ENCODE measurements at places on chromosomes 6 and 20.

GRCh38 chr6:3882431-3882830 is 33.3 kb downstream of the FAM50B start:
- DNase-seq, result no peak

DNA sequence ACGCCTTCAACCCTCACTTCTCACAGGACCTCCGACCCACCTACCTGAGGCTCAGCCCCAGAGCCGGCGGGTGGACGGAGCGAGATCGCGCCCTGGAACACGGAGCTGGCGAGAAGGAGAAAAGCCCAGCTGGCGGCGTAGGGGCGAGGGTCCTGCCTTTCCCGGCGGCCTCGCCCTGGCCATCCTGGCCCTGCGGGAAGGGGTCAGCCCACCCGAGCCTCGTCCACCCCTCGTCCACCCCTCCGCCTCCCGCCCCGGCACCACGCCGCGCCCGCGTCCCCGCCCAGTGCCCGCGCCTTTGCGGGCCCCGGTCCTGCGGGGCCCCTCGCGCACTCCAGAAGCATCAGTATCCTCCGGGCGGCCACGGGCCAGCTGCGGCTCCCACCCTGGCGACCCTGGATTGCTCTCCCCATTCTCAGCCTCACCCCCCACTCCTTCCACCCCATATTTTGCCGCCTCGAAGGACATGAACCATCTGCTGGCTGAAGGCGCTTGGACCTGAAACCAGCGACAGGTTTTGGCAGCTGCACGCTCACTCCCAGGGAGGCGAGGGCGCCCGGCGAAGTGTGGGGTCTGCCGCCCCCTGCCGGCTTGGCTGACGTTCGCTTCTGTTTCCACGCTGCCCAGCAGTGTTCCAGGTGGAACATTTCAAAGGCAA is 65.1 kb downstream of the PLG start:
- peak; percentile 66 for DNase-seq

DNA sequence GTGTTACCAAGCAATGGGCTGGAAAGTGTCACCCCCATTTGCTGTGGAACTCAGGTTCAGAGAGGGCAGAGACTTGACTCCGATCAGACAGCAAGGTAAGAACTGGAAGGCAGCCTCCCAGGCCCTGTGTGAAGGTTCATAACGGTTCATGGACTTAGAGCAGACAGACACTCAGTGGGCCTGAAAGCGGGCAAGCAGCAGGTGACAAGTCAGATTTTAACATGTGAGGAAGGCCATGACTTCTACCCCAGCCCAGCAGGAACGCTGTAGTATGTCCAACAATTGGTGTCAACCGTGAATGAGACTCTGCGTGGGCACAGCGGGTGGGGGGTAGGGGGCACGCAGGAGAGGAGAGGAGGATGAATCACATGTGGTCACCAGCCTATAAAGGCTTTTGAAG is 217.6 kb upstream of the SNX9 start:
- DNase-seq, result no peak

GRCh38 chr6:124963416-124963785 is 1.2 kb downstream of the RNF217 start:
- DNase-seq, result peak; percentile 38

DNA sequence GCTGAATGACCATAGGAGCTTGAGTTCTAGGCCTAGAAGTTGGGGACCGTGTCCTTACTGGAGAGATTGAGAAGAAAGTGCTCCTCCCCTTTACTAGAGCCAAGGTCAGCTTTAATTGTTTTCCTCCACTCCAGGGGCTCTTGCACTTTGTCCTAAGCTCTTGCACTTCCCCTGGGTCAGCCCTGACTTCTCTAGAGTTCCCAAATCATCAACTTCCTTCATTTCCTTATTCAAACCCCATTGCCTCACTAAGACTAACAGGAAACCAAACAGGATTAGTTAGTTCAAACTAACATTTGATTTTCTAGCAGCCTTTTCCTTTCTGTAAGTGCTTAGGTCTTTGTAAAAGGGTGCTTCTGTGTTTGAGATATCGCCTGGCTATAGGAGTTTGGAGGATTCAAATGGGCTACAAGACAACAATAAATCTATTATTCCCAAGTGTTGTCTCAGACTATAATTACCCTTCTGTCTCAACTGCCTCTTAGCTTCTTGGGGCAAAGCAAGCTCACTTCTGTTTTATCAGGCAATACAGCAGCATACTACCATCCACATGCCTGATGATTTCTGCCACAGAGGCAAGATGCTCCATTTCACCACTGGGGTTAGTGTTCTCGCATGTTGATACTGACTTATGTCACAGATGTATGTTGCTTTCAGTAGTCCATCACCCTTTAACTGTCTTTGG is 12.8 kb upstream of the DTNBP1 start:
- DNase-seq, result peak; percentile 8

DNA sequence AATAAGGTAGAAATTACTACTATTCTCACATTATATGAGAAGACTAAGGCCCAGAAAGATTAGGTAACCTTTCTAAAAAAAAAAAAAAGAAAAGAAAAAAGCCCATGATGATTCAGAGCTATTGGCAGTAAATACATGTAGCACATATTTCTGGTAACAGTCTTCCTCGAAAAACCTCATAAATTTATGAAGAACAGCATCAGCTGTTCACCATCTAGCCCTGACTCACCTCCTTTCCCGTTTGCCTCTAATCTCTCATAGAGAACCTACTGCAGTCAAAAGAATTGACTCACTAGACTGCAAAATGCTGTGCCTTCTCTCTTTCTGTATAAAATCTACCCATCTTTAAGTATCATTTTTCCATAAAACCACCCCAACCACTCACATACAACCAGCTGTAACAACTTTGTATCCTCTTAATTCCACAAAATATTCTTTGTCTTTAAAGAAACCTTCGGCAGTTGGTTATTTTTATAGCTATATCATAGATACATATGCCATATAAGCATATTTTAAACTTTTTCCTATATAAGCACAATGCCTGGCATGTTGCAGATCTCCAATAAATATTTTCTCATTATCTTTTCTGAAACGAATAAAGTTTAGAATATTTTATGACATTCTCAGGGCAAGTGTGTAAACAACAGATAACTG is 152.7 kb upstream of the ENPP5 start:
- no peak for DNase-seq

DNA sequence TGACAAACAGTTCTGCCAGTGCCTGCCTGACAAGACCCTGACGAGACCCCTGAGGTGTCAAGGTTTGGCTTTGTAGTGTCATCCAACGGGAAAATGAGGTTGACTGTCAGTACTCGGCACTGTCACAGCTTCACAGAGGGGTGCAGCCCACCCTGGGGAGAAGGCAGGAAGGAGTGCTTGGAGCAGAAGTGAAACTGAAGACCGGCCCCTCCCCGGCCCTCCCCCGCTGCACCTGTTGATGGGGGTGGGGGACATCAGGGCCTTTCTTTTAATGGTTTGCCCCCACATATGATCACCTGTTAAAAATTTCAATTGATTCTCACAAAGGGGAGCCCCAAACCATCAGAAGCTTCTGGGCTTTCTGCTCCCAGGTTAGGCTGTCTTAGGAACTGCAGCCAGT is 6.8 kb downstream of the PMEPA1 start:
- no peak for DNase-seq

- no peak for DNase-seq
Observed at GRCh38 chr20:366041-366718, 14.4 kb upstream of the TRIB3 start.

DNA sequence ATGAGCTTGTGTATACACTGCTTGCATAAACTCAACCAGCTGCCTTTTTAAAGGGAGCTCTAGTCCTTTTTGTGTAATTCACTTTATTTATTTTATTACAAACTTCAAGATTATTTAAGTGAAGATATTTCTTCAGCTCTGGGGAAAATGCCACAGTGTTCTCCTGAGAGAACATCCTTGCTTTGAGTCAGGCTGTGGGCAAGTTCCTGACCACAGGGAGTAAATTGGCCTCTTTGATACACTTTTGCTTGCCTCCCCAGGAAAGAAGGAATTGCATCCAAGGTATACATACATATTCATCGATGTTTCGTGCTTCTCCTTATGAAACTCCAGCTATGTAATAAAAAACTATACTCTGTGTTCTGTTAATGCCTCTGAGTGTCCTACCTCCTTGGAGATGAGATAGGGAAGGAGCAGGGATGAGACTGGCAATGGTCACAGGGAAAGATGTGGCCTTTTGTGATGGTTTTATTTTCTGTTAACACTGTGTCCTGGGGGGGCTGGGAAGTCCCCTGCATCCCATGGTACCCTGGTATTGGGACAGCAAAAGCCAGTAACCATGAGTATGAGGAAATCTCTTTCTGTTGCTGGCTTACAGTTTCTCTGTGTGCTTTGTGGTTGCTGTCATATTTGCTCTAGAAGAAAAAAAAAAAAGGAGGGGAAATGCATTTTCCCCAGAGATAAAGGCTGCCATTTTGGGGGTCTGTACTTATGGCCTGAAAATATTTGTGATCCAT is 15.3 kb downstream of the TNFAIP3 start:
- no peak for DNase-seq

DNA sequence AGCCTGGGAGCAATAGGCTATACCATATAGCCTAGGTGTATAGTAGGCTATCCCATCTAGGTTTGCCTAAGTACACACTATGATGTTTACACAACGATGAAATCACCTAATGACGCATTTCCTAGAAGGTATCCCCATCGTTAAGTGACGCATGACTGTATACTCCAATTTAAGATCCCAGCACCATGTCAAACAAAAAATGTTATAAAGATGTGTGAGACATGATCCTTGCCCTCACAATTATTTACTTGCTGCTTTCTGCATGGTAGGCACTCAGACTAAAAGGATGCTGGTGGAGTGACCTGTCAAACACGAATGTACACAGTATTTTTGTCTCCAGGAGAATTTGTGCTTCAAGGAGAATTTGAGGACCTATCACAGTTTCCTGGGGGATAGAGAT is 32.3 kb downstream of the SNAP25 start:
- no peak for DNase-seq

- no peak for DNase-seq
Observed at GRCh38 chr6:157151989-157152388, 171.3 kb downstream of the TMEM242 start.

DNA sequence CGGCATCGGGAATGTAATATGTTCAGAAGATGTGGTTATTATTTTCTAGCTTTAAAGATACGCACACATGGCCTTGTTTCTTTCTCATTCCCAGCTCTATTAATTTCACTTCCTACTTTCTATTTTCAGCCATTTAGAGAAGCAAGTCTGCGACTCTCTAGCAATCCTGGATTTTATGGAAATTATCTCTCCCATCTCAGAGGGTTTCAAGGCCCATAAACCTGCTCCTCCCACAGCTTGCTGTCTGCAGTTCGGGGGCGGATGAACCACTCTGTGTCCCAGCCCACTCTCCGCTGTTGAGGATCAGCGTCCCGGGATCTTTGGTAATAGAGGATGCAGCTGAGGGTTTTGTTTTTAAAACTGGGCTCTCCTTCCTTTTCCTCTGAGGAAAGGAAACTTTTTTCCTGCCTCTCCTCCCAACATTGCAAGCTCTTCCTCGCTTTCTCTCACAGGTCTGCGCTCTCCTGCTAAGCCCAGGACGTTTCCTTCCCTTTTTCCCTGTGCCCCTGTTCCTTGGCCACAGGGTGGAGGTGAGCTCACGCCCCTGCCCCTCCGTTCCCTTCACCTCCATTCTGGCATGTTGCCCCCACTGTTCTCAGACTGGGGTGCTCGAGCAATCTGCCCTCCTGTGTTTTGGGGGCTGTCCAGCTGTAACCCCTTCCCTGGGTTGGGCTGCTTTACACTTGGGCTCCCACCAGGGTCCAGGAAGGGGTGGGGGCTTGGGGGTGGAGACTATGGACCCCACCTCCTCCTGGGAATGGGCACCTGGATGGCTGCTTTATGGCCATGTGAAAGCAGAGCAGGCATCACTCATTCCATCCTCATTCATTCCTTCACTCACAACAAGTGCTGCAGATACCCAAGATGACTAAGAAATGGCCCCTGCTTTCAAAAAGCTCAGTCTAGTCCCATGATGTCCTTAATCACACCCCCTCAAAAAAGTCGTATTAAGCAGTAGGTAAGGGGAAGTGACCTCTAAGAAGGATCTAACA is 54.9 kb downstream of the ZBTB9 start:
- no peak for DNase-seq

DNA sequence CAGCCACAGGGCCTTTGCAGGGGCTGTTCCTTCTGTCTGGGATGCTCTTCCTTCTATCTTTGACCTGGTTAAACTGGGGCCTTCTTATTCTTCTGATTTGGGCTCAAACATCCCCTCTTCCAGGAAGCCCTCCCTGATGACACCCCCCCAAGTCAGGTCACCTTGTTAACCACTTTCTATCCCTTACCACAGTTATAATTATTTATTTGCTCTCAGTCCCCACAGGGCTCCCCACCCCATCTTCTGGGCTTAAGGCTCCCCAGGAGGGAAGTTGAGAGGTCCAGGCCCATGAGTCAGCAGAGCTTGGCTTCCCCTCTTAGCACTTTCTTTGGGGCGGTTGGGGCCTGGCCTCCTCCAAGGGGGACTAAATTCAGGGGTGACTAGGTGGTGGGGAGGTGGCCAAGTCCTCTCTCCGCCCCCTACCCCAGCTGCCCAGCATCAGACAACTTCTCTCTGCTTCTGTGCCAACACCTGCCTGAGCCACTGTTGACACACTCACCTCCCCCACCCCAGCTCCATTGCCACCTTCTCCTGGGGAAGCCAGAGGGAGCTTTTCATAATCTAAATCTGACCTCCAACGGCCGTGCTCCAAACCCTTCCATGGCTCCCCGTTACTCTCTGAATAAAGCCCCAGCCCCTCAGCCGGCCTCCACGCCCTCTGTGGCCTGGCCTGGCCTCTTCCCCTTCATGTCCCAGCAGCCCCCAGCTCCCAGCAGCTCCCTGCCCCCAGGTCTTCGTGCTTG is 70.0 kb downstream of the CEBPB start:
- no peak for DNase-seq

DNA sequence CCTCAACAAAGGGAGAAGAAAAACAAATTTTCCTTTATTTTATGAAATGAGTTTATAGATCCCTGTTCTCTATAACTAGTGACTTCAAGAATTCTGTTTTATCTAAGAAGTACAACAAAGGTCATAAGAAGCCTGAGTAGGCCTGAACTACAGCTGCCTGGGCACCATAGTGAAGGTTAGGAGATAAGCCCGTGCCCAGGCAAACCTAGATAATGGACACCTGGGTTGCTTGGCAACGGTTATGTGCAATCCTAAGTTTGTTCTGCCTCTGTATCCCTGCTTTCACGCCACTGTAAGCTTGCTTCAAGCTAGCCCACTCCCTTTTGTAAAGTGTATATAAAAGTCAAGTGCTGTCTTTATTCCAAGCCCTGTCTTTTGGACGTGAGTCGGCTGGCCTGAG is 23.2 kb downstream of the SCGN start:
- DNase-seq, result no peak

- no peak for DNase-seq
Observed at GRCh38 chr6:30725713-30726505, 5.8 kb downstream of the TUBB start.

- no peak for DNase-seq
Observed at GRCh38 chr6:149129371-149130077, 188.0 kb upstream of the TAB2 start.

GRCh38 chr6:88982720-88983119 is 19.3 kb upstream of the RNGTT start:
- peak; percentile 73 for DNase-seq

GRCh38 chr20:36115925-36116324 is 38.6 kb upstream of the EPB41L1 start:
- no peak for DNase-seq

DNA sequence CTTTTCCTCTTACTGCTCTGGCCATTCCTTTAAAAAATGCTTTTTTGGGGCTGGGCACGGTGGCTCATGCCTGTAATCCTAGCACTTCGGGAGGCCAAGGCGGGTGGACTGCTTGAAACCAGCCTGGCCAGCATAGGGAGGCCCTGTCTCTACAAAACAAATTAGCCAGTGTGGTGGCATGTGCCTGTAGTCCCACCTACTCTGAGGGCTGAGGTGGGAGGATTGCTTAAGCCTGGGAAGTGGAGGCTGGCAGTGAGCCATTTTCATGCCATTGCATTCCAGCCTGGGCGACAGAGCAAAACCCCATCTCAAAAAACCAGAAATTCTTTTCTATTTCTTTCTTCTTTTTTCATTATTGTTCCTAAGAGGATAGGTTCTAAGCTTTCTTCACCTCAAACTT is 36.9 kb upstream of the RNF144B start:
- no peak for DNase-seq

All from midbrain (tissue), 1 donor.